ENCODE measurements at places on chromosomes 5 and 9. TPM values are rescaled to one million over a fixed set of nuclear protein-coding genes. Genes with fewer than 3 reads are reported as not detected.

Gene SPINK6
- not detected for polyA plus RNA-seq

Gene SLC36A3
- polyA plus RNA-seq = not detected

GRCh38 chr5:133121611-133122150 is 69.9 kb downstream of the HSPA4 start:
- no peak overlapping the region for H3K4me3 ChIP-seq
- no peak overlapping the region for H3K27ac ChIP-seq
- no peaks in the 10 kb centered on the region for H3K27me3 ChIP-seq

- no peaks in the 10 kb centered on the region for H3K4me1 ChIP-seq
- DNase-seq = no peak
- H3K4me3 ChIP-seq = no peak overlapping the region
- no peaks in the 10 kb centered on the region for H3K36me3 ChIP-seq
- no peaks in the 10 kb centered on the region for H3K27me3 ChIP-seq
Measured at GRCh38 chr5:78326930-78327329, 32.4 kb upstream of the AP3B1 start.

GRCh38 chr9:16133556-16134227 is 580.8 kb downstream of the CCDC171 start:
- peak; percentile 32 for DNase-seq
- no peak overlapping the region for H3K27ac ChIP-seq
- no peak overlapping the region for H3K4me3 ChIP-seq
- H3K36me3 ChIP-seq = no peaks in the 10 kb centered on the region
- no peaks in the 10 kb centered on the region for H3K4me1 ChIP-seq

GRCh38 chr5:137015540-137016116 is 483.5 kb downstream of the SPOCK1 start:
- no peak overlapping the region for H3K4me3 ChIP-seq
- DNase-seq = no peak
- H3K36me3 ChIP-seq = no peaks in the 10 kb centered on the region

GRCh38 chr9:90909225-90909624 is 107.6 kb downstream of the SYK start:
- H3K27me3 ChIP-seq = no peaks in the 10 kb centered on the region
- no peak overlapping the region for H3K27ac ChIP-seq
- DNase-seq = no peak

- peak; percentile 87 for DNase-seq
- H3K4me3 ChIP-seq = peak overlapping the region; percentile 35
- peaks cover 15% of the 10 kb centered on the region for H3K4me1 ChIP-seq
- H3K36me3 ChIP-seq = no peaks in the 10 kb centered on the region
- H3K27me3 ChIP-seq = no peaks in the 10 kb centered on the region
- no peak overlapping the region for H3K27ac ChIP-seq
Measured at GRCh38 chr9:96048956-96049831, 173.7 kb downstream of the ERCC6L2 start.
